ENCODE measurements at places on chromosomes 1 and 21.

DNA sequence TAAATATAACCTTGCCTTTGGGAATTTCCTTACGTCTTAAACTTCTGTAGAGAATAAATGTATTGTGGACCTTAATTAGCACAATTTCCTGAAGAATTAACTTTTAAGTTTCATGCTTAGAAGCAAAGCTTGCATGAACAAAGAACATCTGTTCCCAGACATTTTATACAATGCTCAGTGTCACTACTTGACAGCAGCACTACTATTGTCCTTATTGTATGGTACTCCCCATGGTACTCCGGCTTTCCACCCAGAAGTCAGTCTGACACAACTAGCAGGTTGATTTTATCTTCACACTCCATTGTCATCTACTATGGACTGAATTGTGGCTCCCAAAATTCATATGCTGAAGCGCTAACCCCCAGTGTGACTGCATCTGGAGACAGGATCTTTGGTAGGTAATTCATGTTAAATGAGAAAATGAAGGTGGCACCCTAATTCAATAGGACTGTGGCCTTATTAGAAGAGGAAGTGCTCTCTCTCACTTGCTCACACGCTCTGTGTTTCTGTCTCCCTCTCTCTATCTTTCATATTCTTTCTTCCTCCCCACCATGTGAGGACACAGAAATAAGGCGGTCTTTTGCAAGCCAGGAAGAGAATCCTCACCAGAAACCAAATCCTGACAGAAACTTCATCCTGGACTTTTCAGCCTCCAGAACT is 10.7 kb upstream of the OR2B11 start:
- DNase-seq = no peak
- H3K27me3 ChIP-seq = no peaks in the 10 kb centered on the region
- no peaks in the 10 kb centered on the region for H3K36me3 ChIP-seq
- H3K4me3 ChIP-seq = no peak overlapping the region

GRCh38 chr21:44952929-44953627 is 13.2 kb downstream of the SLX9 start:
- no peak for DNase-seq
- H3K4me3 ChIP-seq = no peak overlapping the region
- no peak overlapping the region for H3K27ac ChIP-seq
- H3K4me1 ChIP-seq = no peaks in the 10 kb centered on the region
- H3K36me3 ChIP-seq = peaks cover 15% of the 10 kb centered on the region
- no peaks in the 10 kb centered on the region for H3K27me3 ChIP-seq

GRCh38 chr1:66599899-66600737 is 66.2 kb downstream of the SGIP1 start:
- H3K4me1 ChIP-seq = no peaks in the 10 kb centered on the region
- no peak for DNase-seq
- H3K27me3 ChIP-seq = no peaks in the 10 kb centered on the region
- no peaks in the 10 kb centered on the region for H3K36me3 ChIP-seq
- no peak overlapping the region for H3K27ac ChIP-seq

- H3K27me3 ChIP-seq = peaks cover 49% of the 10 kb centered on the region
- no peak for DNase-seq
- H3K27ac ChIP-seq = no peak overlapping the region
- peak overlapping the region; percentile 70 for H3K4me3 ChIP-seq
Observed at GRCh38 chr1:42381280-42381673, 685 bp downstream of the RIMKLA start.

- no peak overlapping the region for H3K4me3 ChIP-seq
- peak; percentile 71 for DNase-seq
- H3K27ac ChIP-seq = no peak overlapping the region
- no peaks in the 10 kb centered on the region for H3K4me1 ChIP-seq
- H3K36me3 ChIP-seq = no peaks in the 10 kb centered on the region
Observed at GRCh38 chr1:209875515-209875914, 47.7 kb downstream of the UTP25 start.

- DNase-seq = no peak
- no peaks in the 10 kb centered on the region for H3K27me3 ChIP-seq
- H3K36me3 ChIP-seq = peaks cover 80% of the 10 kb centered on the region
- no peak overlapping the region for H3K4me3 ChIP-seq
Observed at GRCh38 chr1:22101995-22102394, 40.9 kb downstream of the WNT4 start.

GRCh38 chr1:151443846-151444782 is 15.2 kb downstream of the POGZ start:
- DNase-seq = peak; percentile 82
- H3K4me1 ChIP-seq = no peaks in the 10 kb centered on the region
- H3K27me3 ChIP-seq = no peaks in the 10 kb centered on the region
- H3K4me3 ChIP-seq = no peak overlapping the region

DNA sequence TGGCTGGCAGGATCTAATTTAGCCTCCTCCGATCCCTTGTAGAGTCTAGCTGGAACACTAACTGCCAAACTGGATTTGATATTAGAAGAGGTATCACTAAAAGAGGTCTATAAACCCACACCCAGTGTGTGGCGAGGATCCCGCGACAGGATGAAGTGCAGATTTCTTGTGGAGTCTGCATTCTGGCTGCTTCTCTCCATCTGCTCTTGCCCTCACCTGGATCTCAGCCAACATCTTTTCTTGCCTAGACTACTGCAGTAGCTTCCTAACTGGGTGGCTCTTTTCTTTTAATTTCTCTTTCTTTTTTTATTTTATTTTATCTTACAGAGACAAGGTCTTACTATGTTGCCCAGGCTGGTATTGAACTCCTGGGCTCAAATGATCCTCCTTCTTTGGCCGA is 48.9 kb upstream of the CAPZB start:
- no peak overlapping the region for H3K4me3 ChIP-seq
- no peaks in the 10 kb centered on the region for H3K27me3 ChIP-seq
- H3K36me3 ChIP-seq = no peaks in the 10 kb centered on the region
- H3K27ac ChIP-seq = no peak overlapping the region
- DNase-seq = no peak
- H3K4me1 ChIP-seq = no peaks in the 10 kb centered on the region
